Fibroblast of skin of abdomen (primary cell): ENCODE measurements at places on chromosomes 5 and 9.

DNA sequence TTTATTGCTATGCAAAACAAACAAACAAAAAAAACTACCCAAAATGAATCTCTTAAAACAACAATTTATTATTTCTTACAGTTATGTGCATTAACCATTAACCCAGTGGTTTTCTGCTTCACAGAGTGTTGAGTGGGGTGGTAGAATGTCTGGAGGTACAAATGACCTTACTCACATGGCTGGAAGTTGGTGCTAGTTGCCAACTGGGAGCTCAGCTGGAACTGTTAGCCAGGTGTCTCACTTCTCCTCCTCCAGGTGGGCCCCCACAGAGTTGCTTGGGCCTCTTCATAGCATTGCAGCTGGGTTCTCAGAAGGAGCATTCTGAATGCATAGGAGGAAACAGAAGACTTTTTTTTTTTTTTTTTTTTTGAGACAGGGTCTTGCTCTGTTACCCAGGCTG is 10.5 kb upstream of the B4GALT1 start:
- DNase-seq, result no peak

DNA sequence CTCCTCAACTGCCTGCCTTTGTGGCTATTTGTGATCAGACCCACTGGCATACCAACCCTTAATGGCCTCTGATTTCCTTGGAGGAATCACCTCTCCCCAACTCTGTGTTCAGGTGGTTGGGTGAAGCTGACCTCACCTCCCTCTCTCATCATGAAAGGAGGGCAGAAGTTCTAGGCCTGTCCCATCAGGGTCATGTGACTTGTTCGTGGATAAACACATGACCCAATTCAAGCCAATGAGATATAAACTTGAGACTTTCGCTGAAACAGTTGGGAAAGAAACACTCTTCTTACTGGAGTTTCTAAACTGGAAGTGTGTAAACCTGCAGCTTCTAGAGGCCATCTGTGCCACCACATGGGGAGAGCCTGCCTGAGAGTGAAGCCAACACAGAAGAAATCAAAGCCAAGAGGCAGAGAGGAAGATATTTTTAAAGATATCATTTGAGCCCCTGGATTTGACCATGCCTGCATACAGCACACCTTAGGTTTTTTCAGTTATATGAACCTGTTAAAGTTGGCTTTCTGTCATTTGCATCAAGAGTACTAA is 5.8 kb downstream of the GABBR2 start:
- no peak for DNase-seq

DNA sequence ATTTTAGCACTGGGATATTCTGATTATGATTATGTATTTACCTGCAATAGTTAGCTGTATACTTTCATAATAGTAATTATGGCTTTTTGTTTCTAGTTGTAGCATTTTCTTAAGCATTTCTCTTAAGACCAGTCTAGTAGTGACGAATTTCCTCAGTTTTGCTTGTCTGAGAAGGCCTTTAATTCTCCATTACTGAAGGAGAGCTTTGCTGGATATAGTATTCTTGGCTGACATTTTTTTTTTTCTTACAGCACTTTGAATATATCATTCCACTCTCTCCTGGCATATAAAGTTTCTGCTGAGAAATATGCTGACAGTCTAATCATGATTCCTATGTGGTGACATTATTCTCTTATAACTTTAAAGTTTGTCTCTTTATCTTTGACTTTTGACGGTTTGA is 181.1 kb upstream of the DMRTA1 start:
- DNase-seq, result no peak

DNA sequence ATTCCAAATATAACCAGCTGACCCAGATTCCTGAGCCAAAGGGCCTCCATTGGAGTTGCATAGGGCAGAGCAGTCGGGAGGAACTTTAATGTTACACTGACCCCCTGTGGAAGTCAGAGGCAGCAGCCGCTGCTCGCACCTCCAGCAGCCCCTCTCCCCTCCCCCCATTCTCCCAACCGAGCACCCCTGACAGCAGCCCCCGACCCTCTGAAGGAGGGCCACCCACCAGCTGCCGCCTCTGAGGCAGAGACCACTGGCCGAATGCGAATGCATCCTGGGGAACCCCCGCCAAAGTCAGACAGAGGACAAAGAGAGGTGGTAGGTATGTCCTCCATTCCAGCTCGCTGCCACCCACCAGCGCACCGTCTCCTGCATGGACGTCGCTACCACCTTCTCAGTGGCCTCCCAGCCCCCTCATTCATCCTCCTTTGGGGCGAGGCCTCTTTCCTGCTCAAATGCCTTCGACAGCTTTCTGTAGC is 231.0 kb downstream of the CDK5RAP2 start:
- peak; percentile 66 for DNase-seq

- no peak for DNase-seq
Measured at GRCh38 chr9:135592625-135593024, 31.1 kb downstream of the PAEP start.

DNA sequence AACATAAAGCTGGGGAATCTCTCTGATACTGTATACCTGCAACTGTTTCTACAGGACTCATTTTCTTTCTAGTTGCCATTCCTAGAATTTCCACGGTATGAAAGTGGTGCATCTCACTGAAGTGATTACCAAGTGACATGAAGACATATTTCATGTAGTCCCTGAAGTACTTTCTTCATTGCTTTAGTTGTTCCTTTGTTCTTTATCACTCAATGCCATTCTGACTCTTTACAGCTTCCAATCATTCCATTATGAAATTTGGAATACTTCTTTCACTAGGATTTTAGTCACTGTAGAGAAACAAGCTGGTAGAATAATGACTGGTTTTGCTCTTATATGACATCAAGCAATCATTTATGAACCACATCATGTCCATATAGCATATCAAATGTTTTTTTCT is 645.1 kb downstream of the CDH18 start:
- DNase-seq, result no peak

GRCh38 chr9:1028501-1029190 is 21.5 kb upstream of the DMRT2 start:
- DNase-seq, result peak; percentile 5

- no peak for DNase-seq
Measured at GRCh38 chr5:32343058-32343672, 30.4 kb upstream of the MTMR12 start.

GRCh38 chr5:83281176-83281575 is 190.4 kb upstream of the VCAN start:
- no peak for DNase-seq

DNA sequence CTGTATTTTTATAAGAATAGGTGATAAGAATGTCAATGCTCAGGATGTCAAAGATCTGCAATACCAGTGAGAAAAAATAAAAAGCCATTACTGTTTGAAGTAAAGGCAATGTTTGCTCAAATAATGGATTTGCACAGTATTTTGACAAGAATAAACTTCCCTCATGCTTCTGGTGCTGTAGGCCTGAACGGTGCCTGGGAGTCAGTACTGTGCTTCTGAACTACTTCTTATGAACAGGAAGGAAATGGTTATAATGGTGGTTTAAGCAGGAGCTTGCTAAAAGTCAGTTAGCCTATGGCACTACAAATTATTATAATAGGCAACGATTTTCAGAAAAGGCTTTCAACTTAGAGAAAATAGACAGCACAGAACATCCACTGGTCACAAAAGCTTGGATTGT is 548.3 kb upstream of the CDH18 start:
- no peak for DNase-seq

- DNase-seq, result no peak
Measured at GRCh38 chr5:155193029-155193428, 179.5 kb downstream of the KIF4B start.

- DNase-seq, result no peak
Measured at GRCh38 chr9:137813651-137814415, 63.7 kb upstream of the CACNA1B start.

GRCh38 chr5:91730026-91730425 is 346.9 kb upstream of the ARRDC3 start:
- no peak for DNase-seq

GRCh38 chr9:93891050-93891449 is 64.1 kb downstream of the BARX1 start:
- DNase-seq, result no peak

DNA sequence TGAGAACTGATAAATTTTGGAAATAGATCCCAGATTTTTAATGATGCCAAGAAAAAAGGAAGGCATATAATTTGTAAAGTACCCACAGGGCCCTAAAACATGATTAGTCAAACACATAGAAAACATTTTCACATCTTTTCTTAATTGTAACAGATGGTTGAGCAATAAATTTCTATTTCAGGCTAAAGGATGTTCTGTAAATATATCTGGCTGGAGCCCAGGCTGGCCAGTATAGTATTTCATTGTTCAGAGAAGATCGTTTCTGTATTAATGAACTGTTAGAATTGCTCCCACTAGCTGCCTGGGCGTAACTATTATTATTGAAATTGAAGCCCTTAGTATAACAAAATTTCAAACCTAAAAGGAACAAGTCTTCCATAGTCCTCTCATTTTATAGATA is 105.3 kb upstream of the SMC2 start:
- no peak for DNase-seq

GRCh38 chr9:118215549-118215948 is 511.3 kb downstream of the TLR4 start:
- no peak for DNase-seq

GRCh38 chr5:94425396-94425795 is 193.0 kb downstream of the KIAA0825 start:
- no peak for DNase-seq

GRCh38 chr9:134544388-134545214 is 97.0 kb upstream of the COL5A1 start:
- DNase-seq, result peak; percentile 81

DNA sequence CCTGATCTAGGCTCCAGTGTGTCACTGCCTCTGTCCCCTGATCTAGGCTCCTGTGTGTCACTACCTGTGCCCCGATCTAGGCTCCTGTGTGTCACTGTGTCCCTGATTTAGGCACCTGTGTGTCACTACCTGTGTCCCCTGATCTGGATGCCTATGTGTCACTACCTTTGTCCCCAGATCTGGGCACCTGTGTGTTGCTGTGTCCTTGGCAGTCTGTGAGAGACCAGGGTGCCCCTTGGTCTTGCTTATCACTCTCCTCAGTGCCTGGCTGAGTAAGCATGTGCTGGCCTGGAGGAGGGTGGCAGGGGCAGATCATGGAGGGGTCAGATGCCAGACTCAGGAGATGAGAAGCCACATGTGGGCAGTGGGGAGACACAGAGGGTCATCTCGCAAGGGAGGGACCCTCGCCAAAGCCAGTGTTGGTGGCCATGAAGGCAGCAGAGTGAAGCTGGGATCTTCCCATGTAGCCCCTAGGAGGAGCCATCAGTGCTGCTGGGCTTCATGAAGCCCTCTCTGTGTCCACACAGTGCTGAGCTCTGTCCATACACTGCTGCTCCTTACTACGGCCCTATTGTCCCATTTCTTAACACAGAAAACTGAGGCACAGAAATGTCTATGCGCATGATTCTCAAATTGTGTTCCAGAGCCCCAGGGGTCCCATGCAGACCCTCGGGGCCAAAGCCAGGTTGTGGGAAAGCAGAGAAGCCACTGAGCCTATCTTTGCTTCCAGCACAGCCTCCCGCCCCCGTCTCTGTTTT is 15.5 kb downstream of the OLFML2A start:
- no peak for DNase-seq

DNA sequence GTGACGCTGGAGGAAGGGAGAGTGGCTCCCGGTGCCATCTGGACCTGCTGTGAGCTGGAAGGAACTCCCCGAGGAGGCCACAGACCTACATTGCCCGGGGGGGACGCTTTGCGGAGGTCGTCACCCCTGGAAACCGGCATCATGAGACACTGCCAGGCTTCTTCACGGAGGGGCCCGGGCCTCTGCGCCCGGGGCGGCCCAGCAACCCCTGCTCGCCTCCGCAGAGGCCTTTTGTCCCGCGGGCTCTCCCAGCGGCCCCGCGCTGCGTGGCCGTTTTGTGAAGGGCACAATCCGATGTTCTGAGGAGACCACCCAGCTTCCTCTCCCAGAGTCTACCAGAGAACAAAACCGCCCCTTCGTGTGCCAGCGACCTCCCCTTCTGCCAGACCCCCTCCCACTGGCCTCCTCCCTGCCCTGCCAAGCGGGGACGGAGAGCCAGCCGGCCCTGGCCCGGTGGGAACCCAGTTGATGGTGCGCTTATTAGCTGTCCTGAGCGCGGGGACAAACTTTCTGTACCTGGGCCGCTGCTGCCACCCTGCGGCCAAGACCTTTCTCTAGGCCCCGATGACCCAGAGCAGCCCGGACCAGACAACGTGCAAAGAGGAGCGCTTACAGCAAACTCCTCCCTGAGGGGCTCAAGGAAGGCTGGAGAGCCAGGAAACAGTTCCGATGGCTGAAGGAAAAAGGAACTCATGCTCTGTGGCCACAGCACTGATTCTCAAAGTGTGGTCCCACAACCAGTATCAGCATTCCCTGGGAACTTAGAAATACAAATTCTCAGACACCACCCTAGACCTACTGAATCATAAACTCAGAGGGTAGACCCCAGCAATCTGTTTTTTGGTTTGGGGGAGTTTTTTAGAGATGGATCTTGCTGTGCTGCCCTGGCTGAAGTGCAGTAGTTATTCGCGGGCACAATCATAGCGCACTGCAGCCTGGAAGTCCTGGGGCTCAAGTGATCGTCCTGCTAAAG is 86.7 kb downstream of the SLC1A3 start:
- DNase-seq, result peak; percentile 79

- DNase-seq, result peak; percentile 27
Measured at GRCh38 chr5:120806202-120806601, 342.1 kb downstream of the PRR16 start.

GRCh38 chr5:67160985-67161384 is 35.6 kb downstream of the CD180 start:
- DNase-seq, result no peak

GRCh38 chr5:123448017-123448617 is 24.9 kb upstream of the CEP120 start:
- DNase-seq, result no peak

DNA sequence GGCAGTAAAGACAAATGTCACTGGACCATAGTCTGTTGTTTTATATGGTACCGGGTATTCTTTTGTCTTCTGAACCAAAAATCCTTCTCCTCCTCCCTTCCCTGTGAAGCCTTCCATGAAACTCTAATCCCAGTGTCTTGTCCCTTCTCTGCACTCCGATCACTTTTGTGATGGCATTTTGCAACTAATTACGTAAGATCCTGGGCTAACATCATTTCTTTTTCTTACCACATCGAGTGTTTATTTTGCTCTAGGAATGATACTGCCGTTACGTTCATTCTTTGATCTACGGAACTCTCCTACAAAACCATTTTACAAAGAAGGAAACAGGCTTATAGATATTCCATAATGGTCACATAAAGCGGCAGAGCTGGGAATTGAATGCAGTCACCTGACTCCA is 33.7 kb downstream of the SNX18 start:
- DNase-seq, result no peak

DNA sequence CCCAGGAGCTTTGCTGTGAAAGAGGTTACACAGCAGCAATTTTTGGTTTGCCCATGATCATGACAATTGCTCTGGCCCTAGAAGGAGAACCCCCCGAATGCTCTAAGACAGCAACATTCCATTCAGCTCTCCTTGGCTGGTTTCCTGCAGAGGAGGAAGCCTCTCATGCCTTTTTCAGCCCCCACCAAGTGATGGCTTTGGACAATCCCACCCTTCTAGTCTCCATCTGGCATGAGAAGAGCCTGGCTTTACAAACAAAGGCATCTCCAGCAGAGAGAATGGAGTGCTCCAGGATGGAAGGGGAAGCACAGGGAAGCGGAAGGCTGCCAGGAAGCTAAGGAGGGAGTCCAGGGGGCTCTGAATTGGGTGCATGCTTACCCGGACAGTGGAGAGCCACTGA is 98.4 kb downstream of the CRB2 start:
- DNase-seq, result no peak
